ENCODE measurements at places on chromosomes 1 and 21. TPM values are rescaled to one million over a fixed set of nuclear protein-coding genes. Genes with fewer than 3 reads are reported as not detected.

Gene CLCNKB
- not detected for total RNA-seq

Gene HSD11B1
- not detected for total RNA-seq

- no peaks in the 10 kb centered on the region for H3K4me1 ChIP-seq
- peaks cover 21% of the 10 kb centered on the region for H3K27me3 ChIP-seq
- DNase-seq, result no peak
- H3K27ac ChIP-seq, result no peak overlapping the region
- no peaks in the 10 kb centered on the region for H3K36me3 ChIP-seq
Observed at GRCh38 chr1:192783791-192784190, 25.0 kb upstream of the RGS2 start.

Gene SHE
- total RNA-seq, result not detected

GRCh38 chr1:1069711-1070676 lies 4.1 kb downstream of the RNF223 start:
- no peak for DNase-seq
- H3K4me1 ChIP-seq, result peaks cover 11% of the 10 kb centered on the region
- H3K4me3 ChIP-seq, result peak overlapping the region; percentile 15
- H3K27ac ChIP-seq, result peak overlapping the region; percentile 46
- H3K36me3 ChIP-seq, result no peaks in the 10 kb centered on the region
- no peaks in the 10 kb centered on the region for H3K27me3 ChIP-seq

GRCh38 chr1:94949681-94950661 lies 23.1 kb upstream of the CNN3 start:
- H3K27me3 ChIP-seq, result no peaks in the 10 kb centered on the region
- no peaks in the 10 kb centered on the region for H3K4me1 ChIP-seq
- H3K36me3 ChIP-seq, result no peaks in the 10 kb centered on the region
- no peak overlapping the region for H3K27ac ChIP-seq

GRCh38 chr1:206969090-206969489 lies 1.2 kb downstream of the FCAMR start:
- peaks cover 32% of the 10 kb centered on the region for H3K27me3 ChIP-seq
- DNase-seq, result no peak
- no peak overlapping the region for H3K27ac ChIP-seq
- H3K4me3 ChIP-seq, result no peak overlapping the region

GRCh38 chr1:205456868-205457745 lies 1.3 kb upstream of the BLACAT1 start:
- peaks cover 70% of the 10 kb centered on the region for H3K27me3 ChIP-seq
- H3K27ac ChIP-seq, result no peak overlapping the region
- peaks cover 11% of the 10 kb centered on the region for H3K4me1 ChIP-seq
- DNase-seq, result no peak

- peaks cover 7% of the 10 kb centered on the region for H3K4me1 ChIP-seq
- peaks cover 2% of the 10 kb centered on the region for H3K36me3 ChIP-seq
- no peak overlapping the region for H3K4me3 ChIP-seq
- no peak overlapping the region for H3K27ac ChIP-seq
- no peaks in the 10 kb centered on the region for H3K27me3 ChIP-seq
Observed at GRCh38 chr1:174812016-174812415, 187.7 kb upstream of the CACYBP start.

Gene RNF19B
- 14.0 TPM for total RNA-seq

GRCh38 chr1:111963985-111964738 lies 25.3 kb downstream of the KCND3 start:
- no peak for DNase-seq
- H3K36me3 ChIP-seq, result no peaks in the 10 kb centered on the region
- no peak overlapping the region for H3K4me3 ChIP-seq

- no peaks in the 10 kb centered on the region for H3K27me3 ChIP-seq
- H3K27ac ChIP-seq, result no peak overlapping the region
- H3K4me3 ChIP-seq, result no peak overlapping the region
- no peaks in the 10 kb centered on the region for H3K36me3 ChIP-seq
- H3K4me1 ChIP-seq, result no peaks in the 10 kb centered on the region
Observed at GRCh38 chr1:163720294-163720693, 398.5 kb downstream of the NUF2 start.
